ENCODE measurements at places on chromosomes 4 and X. TPM values are rescaled to one million over a fixed set of nuclear protein-coding genes. Genes with fewer than 3 reads are reported as not detected.
A peak's percentile ranks its signal among the peaks of the same experiment; 100 is the strongest.

GRCh38 chrX:71543316-71543715, 10.4 kb downstream of the OGT start:
- no peak for DNase-seq

The LIN54 gene
- total RNA-seq, result 22.1 TPM

DNA sequence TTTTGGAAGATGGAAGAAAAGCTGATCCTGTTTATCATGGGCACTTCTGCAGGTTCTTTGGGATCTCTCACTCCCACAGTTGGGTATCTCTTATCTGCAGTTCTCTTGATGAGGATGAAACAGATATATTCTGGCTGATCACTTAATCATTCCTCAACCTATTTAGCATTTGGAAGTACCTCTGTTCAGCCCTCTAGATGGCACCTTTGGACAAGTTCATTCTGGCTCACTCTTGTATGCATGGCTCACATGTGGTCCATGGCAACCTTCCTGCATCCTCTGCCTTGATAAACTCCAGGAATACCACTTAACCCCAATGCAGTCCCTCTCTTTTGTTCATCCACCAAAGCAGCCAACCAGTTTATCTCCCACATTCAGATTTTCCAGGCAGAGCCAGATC, 74.2 kb downstream of the SMARCA5 start:
- no peak for DNase-seq

The SPACA5 gene
- total RNA-seq, result not detected

DNA sequence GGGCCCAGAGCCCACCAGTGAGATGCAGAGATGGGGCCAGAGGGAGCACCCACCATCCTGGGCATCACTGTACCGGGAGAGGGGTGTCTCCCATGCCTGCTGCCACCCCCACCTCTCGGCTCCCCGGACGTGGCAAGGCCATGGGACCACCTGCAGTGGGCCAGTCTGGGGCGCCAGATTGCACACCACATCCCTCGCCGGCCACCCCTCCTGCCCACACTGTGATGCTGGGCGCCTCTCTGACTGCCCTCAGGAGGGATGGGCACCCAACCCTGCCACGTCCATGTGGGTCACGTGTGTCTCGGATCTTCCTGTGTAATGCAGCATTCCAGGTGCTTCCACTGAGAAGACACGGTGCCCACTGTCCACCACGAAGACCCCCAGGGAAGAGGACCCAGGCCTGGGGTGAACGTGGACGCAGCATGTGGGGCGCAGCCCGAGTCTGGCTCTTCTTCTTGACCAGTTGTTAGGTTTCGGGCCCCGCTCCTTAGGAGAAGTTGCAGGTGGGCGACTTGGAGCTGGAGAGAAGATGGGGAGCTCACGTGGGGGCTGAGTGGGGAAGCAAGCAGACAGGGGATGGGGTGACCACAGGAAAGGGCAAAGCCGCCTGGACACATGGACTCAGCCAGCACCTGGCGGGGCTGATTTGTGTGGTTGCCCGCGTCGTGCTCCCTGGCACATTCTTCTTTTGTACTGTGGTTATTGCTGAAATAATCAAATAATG, 47.7 kb downstream of the ZFYVE28 start:
- no peak for DNase-seq

GRCh38 chr4:152189451-152190179, 346.3 kb downstream of the FBXW7 start:
- no peak for DNase-seq

GRCh38 chr4:46656071-46656470, 253.0 kb downstream of the COX7B2 start:
- no peak for DNase-seq

DNA sequence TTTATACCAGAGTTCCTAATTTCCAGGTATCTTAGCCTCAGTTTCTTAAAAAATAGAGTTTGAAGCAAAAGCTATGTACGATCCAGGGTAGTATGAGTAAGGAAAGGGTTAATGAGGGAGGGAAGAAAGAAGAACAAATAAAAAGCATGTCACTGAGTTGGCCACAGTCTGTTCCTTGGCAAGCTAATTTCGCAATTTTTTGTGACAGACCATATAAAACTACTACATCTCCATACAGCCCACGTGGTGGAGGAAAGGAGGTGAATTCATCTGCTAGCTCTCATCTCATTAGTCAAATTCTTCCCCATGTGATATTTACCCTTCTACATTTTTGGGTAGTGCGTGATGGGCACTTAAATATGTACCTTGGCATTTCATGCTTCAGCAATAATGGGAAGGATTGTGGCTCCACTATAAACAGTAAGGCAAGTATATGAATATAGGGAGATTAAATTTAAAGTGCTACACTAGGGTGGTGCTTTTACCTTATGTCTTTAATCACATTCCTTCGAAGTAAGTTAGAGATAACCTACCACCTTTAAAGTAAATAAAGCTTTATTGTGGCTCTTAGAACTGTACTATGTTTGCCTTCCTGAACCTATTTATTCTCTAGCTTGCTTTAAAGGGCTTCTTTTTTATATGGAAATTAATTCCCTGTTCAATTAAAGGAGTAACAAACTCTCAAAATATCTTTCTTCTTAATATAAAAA, 102.1 kb upstream of the VAMP7 start:
- DNase-seq, result no peak

The JAKMIP1 gene
- 14.2 TPM for total RNA-seq

DNA sequence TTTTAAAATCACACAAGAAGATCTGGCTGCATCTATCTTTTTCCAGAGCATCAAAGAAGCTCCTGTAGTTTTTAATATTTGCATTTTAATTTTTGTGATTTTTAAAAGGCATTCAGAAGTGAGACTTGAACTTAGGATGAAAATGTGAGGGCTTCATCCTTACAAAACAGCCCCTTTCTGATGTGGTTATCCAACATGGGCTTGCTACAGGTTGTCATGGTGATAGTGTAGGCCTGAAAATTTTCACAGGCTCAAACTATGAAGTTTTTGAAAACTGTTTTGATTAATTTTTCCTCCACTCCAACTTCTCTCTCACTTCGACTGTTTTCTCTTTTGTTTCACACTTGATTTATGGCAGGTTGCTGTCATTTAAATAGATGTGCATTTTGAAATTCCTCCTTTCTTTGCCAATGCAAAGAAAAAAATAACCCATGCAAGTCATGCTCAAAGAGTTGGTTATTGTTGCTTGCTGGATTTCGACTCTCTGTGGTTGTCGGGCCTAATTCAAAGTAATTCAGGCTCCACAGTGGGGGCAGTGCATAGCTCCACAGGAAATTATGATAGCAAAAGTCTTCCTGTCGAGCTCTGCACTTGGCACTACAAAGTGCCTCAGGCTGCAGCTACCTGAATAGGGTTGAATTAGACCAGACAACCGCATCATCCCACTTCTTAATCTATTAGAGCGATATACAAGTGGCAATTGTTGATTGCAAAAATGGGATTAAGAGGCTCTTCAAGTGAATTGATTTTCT, 201.0 kb upstream of the GPR101 start:
- DNase-seq, result peak; percentile 30

The XAGE2 gene
- not detected for total RNA-seq

The CCKAR gene
- not detected for total RNA-seq

DNA sequence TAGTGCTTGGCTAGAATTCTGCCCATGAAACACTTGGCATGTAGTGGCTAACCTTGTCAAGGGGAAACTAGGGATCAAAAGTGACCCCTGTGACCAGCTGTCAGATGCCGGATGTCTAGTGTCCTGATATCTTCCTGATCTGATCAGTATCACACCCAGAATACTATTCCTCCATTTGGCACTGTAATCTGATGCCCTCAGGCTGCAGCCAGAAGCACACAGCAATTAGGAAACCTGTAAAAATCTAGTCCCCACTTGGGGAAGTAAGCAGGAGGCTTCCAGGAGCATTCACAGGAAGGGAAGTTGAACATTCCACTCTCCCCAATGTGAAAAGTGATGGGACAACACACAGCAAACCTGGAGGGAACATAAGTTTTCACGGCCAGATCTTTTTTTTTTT, 125.1 kb downstream of the HS6ST2 start:
- no peak for DNase-seq

GRCh38 chr4:48832571-48832970, 1.7 kb downstream of the OCIAD1 start:
- no peak for DNase-seq

DNA sequence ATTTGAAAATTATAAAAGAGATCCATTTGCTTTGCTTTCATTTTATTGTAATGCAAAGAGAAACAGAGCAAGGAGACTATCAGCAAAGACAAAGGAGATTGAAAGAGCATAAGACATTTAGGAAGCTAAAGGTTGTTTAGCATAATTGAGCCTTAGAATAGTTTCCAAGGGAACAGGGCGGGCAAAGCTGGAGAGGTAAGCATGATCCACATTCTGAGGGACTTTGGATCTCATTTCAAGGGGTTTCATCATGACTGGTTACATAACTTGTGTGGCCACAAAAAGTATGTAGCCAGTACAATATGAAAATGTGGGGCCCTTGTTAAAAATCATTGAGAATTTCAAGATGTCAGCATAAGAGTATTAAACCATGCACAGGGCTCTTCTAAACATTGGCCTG, 406.5 kb downstream of the RPA4 start:
- no peak for DNase-seq

The ZFP42 gene
- not detected for total RNA-seq

The SLC38A5 gene
- total RNA-seq, result 188 TPM

DNA sequence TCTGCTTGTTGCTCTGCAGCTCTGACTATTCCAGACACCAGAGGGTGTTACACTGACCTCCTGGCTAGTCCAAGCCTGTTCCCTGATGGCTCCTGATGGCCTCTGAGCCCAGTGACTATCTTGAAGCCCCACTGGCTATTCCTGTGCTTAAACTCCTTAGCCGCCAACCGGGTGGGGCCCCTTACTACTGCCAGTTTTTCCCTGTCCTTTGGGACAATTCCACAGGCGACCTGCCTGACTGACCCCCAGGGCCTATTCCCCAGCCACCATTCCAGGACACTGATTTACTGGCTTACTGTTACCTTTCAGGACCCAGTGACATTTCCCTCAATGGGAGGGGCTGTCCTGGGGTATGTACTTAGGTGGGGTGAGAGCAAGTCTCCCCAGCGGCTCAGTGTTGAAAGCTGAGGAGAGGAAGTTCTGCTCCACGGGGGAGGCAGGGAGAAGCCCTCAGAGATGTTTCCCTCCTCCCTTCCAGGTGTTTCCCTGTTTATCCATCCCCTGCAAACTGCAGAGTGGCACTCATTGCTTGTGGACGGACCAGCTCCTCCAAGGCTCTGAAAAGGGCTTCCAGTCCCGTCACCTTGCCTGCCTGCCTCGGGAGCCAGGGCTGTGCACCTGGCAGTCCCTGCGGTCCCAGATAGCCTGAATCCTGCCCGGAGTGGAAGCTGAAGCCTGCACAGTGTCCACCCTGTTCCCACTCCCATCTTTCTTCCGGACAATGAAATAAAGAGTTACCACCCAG, 4.0 kb downstream of the TIMP1 start:
- no peak for DNase-seq

DNA sequence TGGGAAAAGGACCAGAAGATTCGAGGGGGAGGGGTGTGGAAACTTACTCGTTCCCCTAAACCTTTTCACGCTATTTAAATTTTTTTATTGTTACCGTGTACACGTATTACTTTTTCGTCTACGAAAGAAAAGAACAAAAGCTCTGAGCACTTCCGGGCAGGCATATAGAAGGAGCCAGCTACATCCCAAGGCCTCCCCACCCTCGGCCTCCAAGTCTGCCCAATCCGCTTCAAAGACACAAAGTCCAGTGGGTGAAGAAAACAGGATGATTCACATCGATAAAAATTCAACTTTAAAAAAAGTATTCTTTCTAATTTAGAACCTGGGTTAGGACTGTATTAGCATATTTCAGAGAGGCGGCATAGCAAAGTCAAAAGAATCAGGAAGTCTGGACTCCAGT, 23.1 kb downstream of the SEL1L3 start:
- DNase-seq, result no peak

The ADGRG4 gene
- not detected for total RNA-seq

GRCh38 chr4:81207828-81208227, 7.2 kb downstream of the PRKG2 start:
- no peak for DNase-seq

- no peak for DNase-seq
Measured at GRCh38 chr4:68360231-68360968, 10.5 kb upstream of the YTHDC1 start.

DNA sequence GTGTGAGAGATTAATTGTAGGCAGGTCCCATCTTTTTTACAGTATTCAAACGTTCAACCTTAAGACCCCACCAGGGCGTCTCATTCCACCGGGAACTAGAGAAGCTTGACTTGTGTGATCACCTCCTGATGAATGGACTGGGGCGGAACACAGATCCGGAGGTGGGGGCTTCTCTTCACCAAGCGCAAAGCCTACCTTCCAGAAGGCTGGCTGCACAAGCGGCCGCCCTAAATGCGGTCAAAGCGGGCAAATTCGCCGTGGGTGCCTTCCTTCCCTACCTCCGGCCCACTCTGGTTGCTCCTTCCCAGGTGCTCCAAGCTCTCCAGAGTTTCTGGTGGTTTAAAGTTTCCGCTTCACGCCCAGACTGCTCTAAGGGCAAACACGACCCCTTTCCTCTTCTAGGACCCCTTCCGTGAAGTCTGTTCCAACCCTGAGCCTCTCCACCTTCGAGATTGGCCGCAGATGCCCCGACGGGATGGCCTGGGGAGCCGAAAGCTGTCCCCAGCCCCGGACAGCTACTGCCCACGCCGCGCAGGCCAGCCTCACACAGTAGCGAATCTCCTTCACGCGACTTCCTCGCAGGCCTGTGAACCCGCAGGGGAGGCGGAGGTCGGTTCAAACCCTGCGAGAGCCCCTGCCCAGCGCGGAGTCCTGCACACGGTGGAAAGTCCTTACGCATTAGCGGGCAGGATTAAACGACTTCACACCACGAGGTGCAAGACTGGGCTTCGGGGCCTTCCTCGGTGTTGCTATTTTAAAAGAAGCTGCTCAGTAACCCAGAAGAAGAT, 1.6 kb upstream of the WWC2 start:
- peak; percentile 11 for DNase-seq

- DNase-seq, result no peak
Measured at GRCh38 chr4:5019796-5020195, 538 bp upstream of the CYTL1 start.

The CXCL13 gene
- total RNA-seq, result 3.1 TPM

GRCh38 chr4:38659346-38659745, 4.7 kb upstream of the KLF3 start:
- DNase-seq, result no peak

The FDCSP gene
- total RNA-seq, result not detected

The PLXNA3 gene
- 34.1 TPM for total RNA-seq

Data from CD8-positive, alpha-beta memory T cell (primary cell).